ENCODE measurements at places on chromosomes 3 and 15.

DNA sequence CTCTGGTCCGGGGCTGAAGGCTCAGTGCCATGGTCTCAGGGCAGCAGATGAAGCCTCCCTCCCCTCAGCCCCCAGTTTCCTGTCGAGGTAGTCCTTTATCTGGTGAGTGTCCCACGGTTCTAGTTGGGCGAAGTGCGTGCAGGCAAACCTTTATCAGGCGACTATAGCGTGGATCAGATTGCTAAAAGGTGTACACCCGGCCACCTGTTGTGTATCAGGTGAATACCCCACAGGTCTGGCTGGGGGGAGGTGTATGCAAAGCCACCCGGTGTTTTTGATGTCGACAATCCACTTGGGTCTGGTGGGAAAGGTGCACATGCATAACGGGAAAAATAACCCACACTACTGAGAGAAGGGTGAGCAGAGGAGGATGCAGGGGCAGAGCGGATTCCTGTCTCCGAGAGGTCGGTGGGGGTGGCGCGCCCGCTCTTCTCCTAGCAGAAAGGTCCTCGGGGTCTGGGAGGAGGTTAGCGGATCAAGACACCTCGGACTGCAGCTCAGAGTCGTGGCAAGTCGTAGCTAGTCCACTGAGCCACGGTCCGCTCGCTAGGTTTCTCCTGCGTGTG lies 507 bp downstream of the SLC12A6 start:
- no peak for DNase-seq

DNA sequence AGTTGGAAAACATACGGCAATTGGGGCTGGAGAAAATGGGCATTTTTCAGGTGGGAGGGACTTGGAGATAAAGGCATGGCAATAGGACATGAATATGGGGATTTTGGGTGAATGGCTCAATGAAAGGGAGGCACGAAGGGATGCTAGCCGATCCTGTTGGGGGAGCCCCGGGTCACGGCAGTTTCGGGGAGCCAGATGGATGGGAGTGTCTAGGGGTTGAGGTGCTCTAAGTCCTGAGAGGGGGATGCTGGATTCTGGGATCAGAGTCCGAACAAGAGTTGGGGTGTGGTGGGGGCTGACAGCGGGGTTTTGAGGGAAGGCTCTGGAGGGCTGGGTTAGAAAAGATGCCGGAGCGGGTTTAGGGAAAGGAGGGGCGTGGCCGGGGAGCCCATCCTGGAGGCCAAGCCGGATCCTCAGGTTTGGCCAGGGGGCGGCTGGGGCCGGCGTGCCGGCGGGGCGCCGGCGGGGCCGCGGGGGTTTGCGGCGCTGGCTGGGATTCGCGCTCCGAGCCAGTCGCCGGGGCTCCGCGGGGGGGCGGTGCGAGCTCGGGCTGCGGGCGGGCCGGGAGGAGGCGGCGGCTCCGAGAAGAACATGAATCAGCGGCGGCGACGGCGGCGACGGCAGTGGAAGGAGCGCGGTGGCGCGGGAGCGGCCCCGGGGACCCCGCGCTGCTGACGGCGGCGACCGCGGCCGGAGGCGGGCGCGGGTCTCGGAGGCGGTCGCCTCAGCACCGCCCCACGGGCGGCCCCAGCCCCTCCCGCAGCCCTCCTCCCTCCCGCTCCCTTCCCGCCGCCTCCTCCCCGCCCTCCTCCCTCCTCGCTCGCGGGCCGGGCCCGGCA lies at the start of gene TYRO3:
Gene TYRO3 (plus strand): TSS at position 813 of the 839 bp plus-strand sequence. CDS start 46 bp downstream, outside the sequence.
- peak; percentile 81 for DNase-seq

DNA sequence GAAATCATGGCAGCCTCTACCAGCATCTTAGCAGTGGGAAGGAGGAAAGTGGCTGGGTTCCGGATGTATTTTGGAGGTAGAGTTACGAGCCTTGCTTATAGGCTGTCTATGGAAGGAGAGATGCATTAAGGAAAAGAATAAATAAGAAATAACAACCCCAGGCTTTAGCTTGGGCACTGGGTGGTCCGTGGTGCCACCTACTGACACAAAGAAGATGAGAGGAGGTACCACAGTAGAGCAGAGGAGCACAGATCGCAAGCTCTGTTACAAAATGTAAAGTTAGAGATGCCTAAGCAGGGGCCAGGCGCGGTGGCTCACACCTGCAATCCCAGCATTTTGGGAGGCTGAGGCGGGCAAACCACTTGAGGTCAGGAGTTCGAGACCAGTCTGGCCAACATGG lies 74.8 kb downstream of the TMEM39A start:
- DNase-seq = no peak

- no peak for DNase-seq
These were observed 80.3 kb downstream of the FILIP1L start for GRCh38 chr3:100033903-100034471.

- no peak for DNase-seq
These were observed at the start of gene ROBO2 for GRCh38 chr3:77039606-77040171. TSS of gene ROBO2 (plus strand) at chr3:77040099. CDS start at chr3:77040786, 687 bp downstream.
